ENCODE measurements at places on chromosomes 5 and 9.

DNA sequence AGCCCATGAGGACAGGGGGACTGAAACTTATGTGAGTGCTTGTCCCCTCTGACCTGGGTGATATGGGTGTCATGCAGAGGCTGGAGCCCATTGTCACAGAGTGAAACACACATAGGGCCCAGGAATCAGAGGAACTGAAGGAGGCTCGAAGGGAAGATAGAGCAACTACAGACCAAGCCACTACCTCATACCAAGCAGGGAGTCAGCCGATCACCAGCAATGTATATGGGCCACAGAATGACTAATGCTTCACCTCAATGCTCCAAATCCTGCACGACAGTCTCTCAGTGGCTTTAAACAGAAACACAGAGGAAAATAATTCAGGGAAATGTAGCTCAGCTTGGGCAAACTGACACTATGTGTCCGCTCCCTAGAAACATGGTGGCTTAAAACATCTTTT lies 8.9 kb upstream of the FBXW11 start:
- no peak for DNase-seq

DNA sequence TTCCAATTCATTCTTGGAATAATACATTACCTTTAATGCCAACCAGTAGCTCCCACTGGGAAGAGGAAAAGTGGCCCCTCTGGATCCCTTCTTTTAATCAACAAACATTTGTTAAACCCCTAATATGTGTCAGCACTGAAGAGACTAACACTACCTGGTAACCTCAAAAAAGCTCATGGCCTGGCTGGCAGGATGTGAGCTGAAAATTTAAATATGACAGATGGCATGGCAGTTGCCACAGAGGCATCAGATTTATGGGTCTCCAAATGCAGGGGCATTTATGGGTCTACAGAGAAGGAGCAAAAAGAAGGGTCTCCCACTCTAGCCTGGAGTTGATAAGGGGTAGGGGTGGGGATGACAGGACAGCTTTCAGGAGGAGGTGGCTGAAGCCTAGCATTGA lies 12.5 kb downstream of the DNAH5 start:
- no peak for DNase-seq

- no peak for DNase-seq
Measured at GRCh38 chr5:110225949-110226348, 500.5 kb downstream of the TMEM232 start.

- peak; percentile 45 for DNase-seq
Measured at GRCh38 chr9:33340186-33340585, 49.9 kb downstream of the NFX1 start.

GRCh38 chr5:157549283-157549629 lies 26.3 kb downstream of the ADAM19 start:
- no peak for DNase-seq

DNA sequence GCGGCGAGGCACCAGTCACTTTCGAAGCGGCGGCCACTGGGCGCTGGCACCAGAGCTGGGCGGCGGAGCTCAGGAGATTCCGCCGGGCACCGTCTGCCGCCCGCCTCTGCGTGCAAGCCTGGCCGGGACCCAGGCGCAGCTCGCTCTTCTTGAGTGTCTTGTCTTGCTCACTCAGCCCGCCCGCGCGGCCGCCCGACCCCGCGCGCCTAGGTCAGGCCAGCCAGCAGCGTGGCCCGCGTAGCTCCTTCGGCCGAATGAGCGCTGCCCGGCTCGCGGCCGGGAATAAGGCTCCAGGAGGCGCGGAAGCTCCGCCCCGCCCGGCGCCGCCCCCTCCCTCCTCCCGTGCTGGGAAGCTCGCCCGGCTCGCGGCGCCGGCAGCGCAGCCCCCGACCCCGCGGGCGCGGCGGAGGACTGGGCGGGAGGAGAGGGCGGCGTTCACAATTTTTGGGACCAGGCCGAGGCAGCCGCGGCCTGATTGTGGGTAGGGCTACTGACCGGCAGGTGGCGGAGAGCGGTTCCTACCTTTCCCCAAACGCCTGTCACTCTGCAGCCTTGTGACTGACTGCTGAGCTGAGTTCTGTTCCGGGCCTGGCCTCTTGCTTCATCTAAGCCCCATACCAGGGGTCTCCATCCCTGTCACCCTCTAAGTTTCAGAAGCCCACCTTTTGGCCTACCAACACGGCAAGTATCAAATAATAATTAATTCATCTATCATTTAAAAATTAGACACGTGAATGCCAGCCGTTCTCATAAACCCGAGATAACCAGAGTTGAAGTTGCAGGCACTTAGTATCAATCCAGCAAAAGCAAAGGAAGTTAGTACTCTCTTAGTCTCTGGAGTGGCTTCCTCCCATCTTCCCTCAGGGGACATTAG lies at the start of gene HBEGF:
Gene HBEGF, minus strand, starts transcription at position 256 of the 874 bp plus-strand sequence. CDS start 275 bp downstream, outside the sequence.
- peak; percentile 78 for DNase-seq

DNA sequence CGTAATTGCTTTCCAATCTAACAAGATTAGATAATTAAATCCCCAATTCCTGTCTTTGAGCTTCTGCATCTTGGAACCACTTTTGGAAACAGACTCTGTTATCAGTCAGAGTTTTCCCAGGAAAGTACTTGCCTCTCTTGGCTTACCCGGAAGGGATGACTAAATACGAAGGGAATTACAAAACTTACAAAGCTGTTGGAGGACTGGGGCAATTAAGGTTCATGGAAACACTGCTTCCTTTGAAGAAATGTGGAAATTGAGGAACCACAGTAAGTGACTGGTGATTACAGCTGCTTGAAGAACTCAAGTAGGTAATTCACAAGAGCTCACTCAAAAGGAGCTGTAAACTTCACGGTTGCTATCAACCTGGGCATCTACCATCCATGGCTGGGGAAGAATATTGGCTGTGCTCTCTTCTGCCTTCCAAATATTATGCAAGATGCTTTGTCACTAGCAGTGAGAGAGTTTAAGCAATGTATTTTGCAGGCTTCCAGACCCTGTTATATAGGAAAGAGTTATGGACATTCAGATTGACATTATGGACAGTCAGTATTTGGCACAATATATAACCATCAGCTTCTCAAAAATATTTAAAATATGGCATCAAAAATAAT lies 104.6 kb upstream of the MAN2A1 start:
- DNase-seq = no peak

DNA sequence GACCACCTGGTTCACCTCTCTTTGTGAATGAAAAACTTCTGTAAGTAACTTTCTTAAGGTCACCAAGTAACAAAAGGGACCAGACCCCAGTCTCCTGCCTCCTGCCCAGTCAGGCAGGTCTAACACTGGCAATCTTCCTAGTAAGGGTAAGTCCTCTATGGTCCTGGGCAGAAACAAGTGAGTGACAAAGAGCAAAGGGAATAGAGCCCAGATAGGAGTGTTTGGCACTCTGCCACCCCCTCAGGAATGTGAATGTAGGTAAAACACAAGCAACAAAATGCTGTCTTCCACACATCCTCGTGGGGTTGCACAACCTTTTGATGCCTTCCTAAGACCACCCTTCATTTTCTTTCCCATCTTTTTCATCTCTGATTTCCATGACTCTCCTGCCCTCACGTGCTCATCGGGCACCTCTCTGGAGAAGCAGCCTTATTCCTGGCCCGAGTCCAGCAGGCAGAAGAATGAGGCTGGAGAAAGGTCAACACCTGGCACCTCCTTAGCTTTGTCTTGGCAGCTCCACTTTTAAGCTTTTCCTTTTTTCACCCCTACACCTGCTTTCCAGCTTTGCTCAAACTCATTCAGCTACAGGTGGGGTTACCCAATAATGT lies 90.2 kb upstream of the LHFPL2 start:
- DNase-seq = no peak

GRCh38 chr5:11426442-11426841 lies 477.8 kb downstream of the CTNND2 start:
- no peak for DNase-seq

- DNase-seq = no peak
Measured at GRCh38 chr5:157051604-157052245, 7.2 kb downstream of the HAVCR1 start.

DNA sequence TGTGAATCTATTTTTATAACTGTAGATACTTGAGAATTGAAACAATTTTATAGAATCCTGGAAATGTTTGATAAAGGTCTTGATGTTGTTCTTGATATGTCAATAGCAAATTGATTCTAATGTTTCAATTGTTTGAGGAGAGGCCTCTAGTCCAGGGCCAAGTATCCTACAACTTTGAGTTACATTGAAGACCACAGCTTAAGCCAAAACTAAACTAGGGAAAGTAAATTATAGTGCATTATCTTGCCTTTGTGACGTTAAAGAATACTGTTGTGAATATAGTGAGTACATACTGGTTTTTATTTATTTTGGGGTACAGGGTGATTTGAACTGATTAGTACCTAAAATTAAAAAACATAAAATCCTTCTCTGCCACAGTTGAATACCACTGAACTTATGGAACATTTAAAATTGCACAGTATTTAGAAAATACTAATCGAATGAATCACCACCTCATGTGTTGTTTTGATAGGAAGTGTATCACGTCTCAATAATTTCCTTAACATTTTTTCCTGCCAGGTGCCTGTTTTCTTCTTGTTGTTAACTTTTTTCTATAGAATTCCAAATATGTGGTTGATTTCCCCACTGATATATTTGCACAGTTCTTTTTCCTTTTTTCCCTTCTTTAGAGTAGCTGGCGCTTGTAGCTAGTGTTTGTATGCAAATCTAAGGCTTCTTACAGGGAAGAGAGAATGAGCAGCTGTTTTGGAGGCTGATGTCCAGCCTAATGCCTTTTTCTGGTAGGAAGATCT lies 12.5 kb downstream of the ARHGEF28 start:
- no peak for DNase-seq

- peak; percentile 34 for DNase-seq
Measured at GRCh38 chr9:125486152-125486508, 220.9 kb downstream of the MAPKAP1 start.

DNA sequence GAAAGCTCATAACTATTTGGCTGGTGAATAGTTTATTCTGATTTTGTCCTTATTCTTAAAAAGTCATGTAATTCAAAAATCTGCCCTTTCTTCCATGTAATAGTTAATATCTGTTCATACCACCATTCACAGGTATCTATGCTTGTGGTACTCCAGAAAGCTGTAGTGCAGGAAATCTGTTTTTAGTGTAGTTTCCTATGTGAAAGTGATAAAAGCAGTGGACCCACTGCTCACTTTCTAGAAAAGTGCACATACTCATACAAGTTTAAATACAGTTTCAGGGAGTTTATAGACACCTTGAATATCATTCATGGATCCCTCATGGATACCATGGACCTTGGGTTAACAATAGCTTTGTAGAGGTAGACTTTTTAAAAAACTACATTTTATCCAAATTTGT lies 20.2 kb downstream of the PBX3 start:
- no peak for DNase-seq

DNA sequence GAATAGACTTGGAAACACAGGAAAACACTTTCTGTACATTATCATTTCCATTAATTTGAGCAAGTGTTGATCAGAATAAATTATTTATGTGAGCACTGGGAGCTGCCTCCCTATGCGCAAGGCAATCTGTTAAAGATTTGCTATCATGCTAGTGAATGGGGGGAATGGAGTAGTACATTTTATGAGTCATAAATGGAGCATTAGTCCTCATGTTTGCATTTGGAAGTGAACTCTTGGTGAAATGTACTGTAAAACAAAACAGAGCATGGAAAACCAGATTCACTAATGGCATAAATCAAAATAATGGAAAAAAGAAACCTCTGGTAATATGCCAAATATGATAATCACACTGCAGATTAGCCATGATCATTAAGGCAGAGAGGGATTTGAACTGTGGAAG lies 40.5 kb upstream of the TMC1 start:
- no peak for DNase-seq

- DNase-seq = no peak
Measured at GRCh38 chr5:16937503-16938161, 1.5 kb upstream of the MYO10 start.

DNA sequence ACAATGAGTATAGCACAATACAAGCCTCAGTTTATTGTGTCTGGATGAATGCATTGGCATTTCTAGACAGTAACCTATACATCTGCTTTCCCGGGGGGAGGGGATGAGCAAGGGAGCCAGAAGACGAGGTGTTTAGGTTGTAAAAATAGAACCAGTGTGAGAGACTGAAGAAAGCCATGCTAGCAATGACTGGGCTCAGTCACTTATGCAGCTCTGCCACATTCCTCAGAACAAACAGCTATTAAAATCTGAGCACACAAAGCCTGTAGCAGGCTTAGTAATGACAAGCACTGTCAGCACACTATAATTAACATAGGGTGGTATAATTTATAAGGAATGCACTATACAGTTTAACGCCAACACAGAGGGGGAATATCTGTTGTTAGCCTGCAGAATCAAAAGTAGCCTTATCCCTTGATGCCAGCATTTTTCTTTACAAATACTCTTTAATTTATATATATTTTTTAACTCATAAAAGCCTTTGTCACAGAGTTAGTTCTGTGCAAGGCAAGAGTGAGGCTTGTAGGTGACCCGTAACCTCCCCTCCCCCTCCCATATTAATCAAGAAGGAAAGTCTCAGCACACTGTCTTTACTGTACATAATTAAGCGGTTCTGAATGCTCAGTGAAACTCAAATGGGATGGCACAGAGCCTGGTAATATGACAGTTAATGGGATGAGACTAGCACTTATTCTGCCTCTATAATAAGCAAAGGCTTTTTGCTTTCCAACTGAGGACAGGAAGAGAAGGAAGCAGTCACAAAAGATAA lies 295.4 kb downstream of the CSNK1G3 start:
- DNase-seq = no peak

DNA sequence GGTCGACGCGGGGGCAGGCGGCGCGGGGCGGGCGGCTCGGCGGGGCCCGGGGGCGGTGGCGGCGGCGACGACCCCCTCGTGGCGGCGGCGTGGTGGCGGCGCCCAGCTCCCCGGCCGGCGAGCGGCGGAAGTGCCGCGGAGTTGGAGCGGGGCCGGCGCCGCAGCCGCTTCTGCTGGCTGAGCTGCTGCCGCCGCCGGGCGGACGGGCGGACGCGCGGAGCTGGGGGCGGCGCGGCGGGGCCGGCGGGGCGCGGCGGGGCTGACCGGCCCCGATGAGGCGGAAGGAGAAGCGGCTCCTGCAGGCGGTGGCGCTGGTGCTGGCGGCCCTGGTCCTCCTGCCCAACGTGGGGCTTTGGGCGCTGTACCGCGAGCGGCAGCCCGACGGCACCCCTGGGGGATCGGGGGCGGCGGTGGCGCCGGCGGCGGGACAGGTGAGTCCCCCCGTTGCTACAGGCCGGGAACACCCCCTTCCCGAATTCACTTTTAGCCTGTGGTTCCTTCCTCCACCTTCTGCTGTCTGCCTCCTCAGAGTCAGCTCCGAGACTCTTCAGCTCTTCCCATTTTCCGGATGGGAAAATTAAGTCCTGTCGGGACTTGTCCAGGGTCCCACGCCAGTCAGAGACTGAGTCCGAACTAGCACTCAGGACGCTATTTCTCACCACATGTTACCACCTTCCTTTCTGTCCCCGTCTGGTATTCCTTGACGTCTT lies at the start of gene GALNT10:
Gene GALNT10, plus strand, starts transcription at position 139 of the 710 bp plus-strand sequence. Its CDS starts 134 bp downstream, at position 273.
- no peak for DNase-seq

- peak; percentile 90 for DNase-seq
Measured at GRCh38 chr9:1042466-1042865, 7.7 kb upstream of the DMRT2 start.

- no peak for DNase-seq
Measured at GRCh38 chr5:135223404-135223803, 175.6 kb downstream of the MACROH2A1 start.

GRCh38 chr5:32445287-32445758 lies 783 bp upstream of the ZFR start:
- no peak for DNase-seq

- DNase-seq = no peak
Measured at GRCh38 chr5:15007646-15008045, 136.1 kb upstream of the ANKH start.

Measured in H1 (cell line).